Epithelial cell of prostate (primary cell): ENCODE measurements at places on chromosomes 13 and 19.

- DNase-seq = no peak
Measured at GRCh38 chr19:48069435-48069834, 25.6 kb upstream of the CABP5 start.

- DNase-seq = no peak
Measured at GRCh38 chr19:54707962-54708361, 16.3 kb upstream of the KIR3DL3 start.

DNA sequence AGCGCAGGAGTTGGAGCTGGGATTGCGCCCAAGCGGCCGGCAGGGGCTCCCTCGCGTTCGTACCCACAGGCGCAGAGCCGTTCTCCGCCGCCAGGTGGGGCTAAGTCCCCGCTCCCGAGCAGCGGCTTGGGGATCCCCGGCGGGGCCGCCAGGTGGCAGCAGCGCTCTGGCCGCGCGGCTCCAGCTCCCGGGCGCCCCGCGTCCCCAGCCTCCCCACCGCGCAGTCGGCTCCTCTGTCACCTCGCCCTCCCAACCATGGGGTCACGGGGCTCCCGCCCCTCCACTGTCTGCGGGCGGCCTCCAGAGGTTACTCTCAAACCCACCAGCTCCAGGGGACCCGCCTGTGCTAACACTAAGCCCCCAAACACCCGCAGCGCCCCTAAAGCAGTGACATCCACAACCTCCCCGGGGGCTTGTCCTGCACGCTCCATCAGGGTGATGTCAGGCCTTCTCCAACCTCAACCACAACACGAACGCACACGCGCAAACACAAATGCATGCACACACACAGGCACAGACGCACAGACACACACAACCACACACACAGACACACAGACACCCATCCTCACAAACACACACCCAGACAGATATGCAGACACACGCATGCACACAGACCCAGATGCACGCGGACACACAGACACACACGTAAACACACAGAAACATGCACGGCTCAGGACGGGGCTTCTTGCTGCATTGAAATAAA lies 18.4 kb upstream of the KCTD15 start:
- DNase-seq = no peak

GRCh38 chr13:113887700-113888201 lies 23.9 kb upstream of the GAS6 start:
- no peak for DNase-seq

GRCh38 chr19:12984683-12985048 lies 10.6 kb upstream of the NFIX start:
- no peak for DNase-seq

DNA sequence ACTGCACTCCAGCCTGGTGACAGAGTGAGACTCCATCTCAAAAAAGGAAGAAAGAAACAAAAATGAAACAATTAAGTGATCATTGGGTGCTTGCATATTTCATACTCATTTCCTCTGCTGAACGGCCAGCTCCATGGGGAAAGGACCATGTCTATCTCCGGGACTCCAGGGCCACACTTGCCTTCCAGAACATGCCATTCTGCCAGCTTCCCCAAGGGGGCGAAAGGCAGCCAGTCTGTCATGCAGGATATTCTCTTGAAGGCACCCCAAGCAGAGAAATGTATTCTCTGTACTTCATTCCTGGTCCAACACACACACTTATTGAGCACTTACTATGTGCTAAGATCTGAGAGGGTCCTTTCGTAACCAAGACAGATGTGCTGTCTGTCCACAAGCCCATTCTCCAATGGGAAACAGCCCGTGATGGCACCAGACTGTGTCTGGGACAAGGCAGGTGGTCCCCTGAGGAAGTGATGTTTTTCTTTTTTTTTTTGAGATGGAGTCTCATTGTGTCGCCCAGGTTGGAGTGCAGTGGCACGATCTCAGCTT lies 10.2 kb upstream of the CARM1 start:
- no peak for DNase-seq

DNA sequence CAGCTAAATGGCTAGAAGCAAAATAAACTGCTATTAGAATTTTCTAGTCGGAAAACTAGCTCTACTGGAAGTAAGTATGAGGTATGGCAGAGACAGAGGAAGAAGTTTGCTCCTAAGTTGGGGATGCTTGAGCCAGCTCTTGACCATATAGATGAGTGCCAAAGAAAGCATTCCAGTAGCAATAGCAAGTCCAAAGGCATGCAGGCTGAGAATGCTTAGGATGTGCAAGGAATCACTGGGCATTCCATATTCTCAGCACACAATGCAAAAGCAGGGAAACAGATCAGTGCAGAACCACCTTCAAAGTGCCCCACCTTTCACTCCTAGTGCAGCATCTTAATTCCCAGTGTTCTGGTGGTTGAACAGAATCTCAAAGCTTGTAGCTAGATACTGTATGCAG lies 32.9 kb downstream of the SERTM1 start:
- no peak for DNase-seq

GRCh38 chr19:17394891-17395415 lies 957 bp upstream of the CCDC194 start:
- no peak for DNase-seq

DNA sequence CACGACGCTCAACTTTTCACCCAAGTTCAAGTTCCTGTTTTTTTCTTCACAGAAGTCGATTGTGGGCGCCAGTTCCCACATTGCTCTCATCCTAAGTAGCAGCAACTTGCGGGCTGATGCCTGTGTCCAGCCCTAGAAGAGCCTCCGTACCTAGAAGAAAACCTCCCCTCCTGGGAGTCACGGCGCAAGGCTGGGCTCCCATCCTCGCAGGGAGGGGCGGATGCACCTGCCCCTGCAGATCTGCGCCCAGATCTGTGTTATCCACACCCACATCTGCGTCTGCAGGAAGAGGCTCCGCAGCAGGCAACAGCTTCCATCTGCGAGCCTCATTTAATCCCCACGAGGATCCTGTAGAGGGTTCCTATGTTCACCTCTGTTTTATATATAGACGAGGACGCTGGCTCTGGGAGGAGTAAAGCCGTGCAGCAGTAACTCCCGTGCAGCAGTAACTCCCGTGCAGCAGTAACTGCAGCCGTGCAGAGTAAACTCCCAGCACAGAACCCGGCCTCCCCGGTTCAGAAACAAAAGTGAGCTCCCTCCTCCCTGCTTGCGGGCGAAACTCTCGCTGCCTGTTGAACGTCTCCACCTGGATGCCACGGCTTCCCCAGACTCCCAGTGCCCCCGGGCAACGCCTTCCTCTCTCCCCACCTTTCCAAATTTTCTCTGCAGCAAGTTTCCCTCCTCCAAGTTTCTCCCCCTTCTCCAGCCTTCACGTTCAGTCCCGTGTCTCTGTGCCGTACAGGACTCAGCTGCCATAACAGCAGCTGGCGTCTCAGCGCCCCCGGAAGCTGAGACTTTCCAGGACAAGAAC lies 23.5 kb upstream of the LAIR1 start:
- DNase-seq = no peak

DNA sequence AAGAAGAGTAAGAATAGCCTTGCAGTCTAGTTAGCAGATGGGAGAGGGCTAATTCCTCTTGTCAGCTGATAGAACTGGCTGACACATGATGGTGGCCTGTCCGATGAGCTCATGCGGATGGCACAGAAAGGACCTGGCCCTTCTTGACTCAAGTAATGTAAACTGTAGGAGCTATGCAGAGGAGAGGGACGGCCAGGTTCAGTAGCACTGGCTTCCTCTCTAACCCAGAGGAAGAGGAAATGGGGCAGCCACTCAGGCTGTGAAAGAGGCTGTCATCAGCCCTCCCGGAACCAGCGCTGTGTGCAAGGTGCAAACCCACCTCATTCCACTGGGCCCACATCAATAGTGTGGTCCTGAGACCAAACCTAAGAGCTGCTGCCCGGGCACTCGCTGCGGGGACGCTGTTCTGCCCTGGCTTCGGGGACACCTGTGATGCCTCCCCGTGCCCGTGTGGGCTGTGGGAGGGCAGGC lies 30.8 kb upstream of the USE1 start:
- no peak for DNase-seq

GRCh38 chr19:4868286-4868834 lies 893 bp upstream of the PLIN3 start:
- no peak for DNase-seq

DNA sequence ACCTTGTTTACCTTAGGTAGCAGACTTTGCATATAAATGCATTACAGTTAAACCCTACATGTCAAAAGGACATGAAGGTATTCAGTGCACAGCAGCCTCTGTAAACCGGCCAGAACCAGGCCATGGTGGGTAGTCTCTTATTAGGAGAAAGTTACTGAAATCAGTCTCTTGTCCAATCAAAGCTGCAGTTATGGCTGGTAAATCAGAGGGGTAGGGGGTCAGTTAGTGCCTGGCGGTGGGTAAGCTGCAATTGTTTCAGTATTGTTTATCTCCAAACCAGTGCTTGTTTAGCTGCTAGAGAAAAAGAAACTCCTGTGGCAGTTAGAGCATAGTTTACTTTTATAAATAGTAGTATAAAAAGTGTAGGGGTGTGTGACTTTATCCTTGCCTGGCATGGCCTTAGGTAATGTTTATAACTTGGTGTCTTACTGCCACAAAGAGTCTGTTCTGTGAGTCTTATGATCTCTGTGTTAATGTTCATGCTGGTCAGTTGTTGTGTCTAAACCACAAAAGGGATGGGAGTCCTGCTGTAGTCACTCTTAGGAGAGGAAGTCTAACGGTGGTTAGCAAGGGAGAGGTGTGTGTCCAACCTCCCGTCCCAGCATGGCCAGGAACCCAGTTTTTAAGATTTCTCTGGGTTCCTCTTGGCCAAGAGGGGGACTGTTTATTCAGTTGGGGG lies 28.0 kb downstream of the CHST8 start:
- no peak for DNase-seq

DNA sequence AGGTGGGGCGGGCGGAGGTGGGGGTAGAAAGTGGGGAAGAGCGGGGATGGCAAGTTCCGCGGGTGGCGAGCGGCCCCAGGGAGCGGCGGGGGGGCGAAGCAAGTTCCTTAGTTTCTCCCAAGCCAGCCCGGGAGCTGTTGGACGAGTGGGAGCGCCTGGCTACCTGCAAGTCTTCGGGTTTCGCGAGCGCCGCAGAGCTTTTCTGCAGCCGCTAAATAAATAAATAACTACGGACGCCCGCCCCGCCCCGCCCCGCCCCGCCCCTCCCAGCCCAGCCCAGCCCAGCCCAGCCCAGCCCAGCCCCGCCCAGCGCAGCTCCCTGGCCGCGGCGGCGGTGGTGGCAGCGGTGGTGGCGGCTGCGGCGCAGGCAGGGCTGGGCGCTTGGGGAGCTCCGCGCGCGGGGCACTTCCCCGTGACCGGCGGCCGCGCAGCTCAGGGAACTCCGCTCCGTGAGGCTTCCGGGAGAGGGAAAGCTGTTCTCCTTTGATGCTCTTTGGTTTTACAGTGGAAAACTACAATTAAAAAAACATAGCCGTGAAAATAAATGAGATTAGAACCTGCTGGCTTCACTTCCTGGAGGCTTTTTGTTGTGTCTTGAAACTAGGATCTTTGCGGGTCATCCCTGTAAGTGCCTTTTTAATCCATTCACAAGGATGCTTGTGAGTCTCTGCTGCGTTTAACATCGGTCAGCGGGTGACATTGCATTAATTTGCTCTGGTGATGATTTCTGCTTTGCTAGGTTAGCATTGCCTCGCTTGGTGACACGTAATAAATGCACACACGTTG lies at the start of gene UBE2L5:
Gene UBE2L5 (plus strand): TSS at position 440 of the 786 bp plus-strand sequence. CDS start 5,498 bp downstream, outside the sequence.
- peak; percentile 34 for DNase-seq

DNA sequence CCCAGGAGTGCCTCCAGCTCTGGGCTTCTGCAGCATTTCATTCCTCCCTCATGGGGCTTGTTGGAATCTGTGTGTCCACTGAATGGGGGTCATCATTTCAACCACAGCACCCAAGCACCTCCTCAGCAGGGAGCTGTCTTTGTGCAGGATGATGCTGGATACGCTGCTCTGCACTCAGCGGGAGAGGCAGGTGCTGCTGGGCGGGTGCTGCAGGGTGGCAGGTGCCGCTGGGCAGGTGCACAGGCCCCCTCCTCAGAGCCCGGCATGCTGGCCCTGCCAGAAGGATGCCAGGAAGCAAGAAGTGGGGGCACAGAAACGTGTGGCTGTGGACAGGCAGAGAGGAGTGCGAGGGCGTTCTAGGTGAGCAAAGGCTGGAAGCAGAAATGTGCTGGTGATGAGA lies 121.8 kb upstream of the VSTM2B start:
- DNase-seq = no peak

DNA sequence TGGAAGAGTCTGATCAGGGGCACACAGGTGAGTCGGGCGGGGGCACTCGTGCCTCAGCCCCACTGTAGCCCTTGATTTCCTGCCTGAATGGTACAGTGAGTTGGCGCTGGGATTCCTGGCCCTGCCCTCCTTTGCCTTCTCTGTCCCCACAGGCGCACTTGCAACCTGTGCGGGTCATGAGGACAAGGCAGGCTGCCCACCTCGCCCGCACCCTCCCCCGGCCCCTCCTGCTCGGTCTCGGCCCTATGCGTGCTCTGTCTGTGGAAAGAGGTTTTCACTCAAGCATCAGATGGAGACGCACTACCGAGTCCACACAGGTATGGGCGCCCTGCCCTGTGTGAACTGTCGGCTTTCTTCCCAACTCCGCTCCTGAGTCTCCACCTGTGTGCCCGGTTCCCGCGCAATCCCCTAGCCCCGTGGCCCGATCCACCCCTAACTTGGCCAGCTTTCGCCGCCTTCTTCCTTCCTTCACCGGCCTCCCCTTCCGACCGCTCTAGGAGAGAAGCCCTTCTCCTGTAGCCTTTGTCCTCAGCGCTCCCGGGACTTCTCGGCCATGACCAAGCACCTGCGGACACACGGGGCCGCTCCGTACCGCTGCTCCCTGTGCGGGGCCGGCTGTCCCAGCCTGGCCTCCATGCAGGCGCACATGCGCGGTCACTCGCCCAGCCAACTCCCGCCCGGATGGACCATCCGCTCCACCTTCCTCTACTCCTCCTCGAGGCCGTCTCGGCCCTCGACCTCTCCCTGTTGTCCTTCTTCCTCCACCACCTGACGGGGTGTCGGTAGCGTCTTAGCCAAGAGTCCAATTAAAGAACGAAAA lies 1.6 kb upstream of the KMT2B start:
- no peak for DNase-seq

DNA sequence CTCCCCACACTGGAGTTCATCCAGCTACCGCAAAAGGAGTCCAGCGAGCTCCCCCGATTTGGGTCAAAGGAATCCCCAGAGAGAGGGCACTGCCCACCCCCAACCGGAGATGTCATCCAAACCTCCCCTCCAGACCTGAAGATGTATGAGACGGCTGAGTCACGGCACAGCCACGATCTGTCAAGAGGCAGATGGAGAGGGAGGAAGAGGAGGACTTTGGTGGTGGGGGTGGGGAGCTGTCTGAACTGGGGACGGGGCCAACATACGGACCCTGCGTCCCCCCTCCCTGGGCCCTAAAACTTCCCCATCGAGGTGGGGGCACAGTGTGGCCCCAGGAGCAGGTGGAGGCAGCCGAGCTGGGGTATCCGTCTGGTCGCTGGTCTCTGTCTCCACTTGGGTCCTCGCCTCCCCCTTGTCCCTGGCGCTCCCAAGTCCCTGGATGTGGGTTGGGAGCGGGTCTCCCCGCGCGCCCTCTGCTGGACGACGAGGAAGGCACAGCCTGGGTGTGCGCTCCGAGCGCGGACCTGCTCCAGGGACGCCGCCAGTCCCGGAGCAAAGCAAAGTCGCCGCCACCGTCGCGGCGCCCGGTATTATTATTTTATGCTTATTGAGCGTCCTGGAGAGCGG lies 3.8 kb downstream of the PDE4A start:
- DNase-seq = no peak

DNA sequence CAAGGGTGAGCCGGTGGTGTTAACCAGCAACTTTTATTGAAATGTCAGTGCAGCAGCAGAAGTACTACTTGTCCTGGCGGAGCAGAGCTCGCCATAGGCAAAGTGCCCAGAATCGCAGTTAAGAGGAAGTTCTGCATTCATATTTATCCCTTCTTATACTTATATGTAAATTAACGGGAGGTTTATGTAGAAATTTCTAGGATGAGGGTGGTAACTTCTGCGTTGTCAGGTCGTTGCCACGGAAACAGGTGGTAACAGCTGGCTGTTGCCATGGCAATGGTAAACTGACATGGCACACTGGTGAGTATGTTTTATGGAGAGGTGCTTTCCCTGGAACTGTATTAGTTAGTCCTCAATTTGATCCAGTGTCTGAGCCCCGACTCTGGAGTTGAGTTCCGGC lies 2494.9 kb upstream of the PCDH20 start:
- DNase-seq = no peak
